ENCODE measurements at places on chromosomes 11 and 22.

- peak; percentile 35 for DNase-seq
These were observed 98.4 kb downstream of the VPREB1 start for GRCh38 chr22:22342697-22343580.

DNA sequence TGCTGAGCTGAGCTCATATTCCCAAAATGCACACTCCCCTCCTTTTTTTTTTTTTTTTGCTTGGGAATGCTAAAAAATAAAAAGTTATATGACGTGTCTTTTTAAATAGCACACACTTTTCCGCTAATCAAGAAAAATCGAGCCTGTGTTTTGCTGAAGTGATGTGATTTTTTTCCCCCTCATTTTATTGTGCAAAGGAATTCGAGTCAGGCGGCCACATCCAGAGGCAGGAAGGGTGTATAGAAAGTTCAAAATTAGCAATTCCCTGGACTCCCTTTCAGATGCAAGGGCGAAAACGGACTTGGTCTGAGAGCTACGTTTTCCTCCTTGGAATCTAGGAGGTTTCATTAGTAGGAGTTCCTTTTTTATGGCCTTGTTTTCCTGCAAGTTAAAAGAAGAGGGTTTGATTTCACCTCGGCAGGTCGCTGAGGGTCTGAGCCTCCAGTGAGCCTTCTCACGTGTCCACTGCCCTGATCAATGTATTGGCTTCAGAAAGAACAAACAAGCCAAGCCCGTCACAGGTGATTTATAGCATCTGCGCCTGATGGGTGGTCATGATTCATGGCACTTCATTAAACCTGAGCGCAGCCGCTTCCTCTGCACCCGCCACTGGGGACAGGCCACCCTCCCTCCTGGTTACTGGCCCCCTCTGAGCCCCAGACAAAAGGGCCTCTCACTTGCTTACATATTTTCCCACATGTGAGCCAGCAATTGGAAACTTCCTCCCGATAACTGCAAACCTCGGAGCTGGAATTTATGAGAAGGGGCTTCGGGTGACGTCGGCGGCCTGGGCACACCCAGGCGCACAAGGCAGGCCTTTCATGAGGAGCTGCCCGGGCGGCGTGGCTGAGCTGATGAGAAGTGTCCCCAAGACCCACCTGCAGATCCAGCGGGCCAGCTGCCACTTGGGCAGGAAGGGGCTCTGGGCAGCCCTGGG is 64.4 kb upstream of the LINC01488 start:
- DNase-seq = no peak

DNA sequence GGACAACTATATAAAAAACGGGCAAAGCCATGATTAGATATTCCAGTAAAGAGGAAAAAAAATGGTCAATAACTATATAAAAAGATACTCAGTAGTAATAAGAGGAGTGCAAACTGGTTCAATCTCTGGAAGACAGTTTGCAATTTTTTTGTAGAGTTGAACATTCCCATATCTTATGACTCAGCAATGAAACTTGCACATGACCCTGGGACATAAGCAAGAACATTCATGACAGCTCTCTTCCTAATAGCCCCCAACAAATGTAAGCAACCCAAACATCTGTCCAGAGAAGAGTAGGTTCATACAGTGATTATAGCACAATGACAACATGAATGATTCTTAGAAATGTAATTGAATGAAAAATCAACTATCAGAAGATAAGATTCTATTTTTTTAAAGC is 21.8 kb upstream of the CSF2RB start:
- no peak for DNase-seq

- DNase-seq = no peak
These were observed 47.5 kb downstream of the LINC01488 start for GRCh38 chr11:69529001-69529400.

DNA sequence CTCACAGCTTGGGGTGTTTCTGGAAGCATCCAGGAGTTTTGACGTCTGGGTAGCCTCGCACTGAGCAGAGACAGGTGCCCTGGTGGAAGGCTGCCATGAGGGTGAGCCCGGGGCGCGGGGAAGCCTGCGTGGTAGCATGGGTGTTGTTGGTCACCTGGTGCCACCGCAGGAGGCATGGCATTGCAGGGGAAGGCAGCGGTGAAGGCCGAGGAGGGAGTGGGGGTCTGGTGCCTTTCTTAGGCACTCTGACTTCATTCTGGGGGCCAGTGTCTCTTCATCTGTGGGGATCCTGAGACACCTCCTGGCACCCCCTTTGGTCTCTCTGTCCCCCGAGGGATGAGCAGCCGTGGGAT is 271.2 kb downstream of the TBC1D22A start:
- DNase-seq = no peak

GRCh38 chr22:19554834-19555404 is 30.7 kb upstream of the CLDN5 start:
- no peak for DNase-seq

GRCh38 chr11:111107501-111107900 is 138.0 kb upstream of the POU2AF2 start:
- DNase-seq = no peak

- DNase-seq = no peak
These were observed 1.4 kb downstream of the FOSL1 start for GRCh38 chr11:65898656-65899355.

- DNase-seq = no peak
These were observed 12.7 kb downstream of the BLID start for GRCh38 chr11:122103321-122103720.

DNA sequence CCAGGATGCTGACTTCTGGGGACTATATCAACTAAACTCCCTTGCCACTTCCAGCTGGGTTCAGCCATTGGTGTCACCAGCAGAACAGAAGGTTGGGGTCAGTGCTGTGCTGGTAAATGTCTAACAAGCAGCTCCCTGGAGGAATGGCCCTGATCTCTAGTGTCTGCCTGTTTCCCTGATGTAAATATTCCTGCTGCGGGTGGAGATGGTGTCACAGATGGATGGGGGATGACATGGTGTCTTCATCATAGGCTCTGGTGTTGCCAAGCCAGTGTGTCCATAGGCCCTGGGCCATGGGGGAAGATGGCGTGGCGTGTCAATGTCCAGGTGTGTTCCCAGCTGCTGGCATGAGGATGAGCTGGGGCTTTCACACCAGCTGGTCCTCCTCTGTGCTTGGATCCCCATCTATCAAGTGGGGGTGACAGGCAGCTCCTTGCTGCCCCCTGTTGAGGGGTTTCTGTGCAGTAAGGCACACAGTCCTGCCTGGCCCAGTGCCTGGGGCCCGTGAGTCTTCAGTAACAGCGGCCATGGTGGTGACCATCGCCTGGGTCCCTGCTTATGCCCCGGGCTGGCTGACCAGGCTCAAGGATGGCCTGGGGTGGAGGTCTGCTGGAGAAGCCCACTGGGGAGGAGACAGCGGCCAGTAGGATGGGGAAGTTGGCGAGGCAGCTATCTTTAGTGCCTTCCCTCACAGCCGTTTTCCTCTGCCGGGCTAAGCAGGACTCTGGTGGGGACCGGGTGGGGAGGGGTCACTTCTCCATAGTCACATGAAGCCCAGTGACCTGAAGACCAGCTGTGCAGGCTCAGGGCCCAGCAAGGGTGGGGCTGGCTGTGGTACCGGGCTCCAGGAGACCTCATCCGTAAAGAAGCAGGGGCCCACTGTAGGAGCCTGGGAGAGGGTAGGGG is 12.7 kb downstream of the RPL3 start:
- DNase-seq = no peak

DNA sequence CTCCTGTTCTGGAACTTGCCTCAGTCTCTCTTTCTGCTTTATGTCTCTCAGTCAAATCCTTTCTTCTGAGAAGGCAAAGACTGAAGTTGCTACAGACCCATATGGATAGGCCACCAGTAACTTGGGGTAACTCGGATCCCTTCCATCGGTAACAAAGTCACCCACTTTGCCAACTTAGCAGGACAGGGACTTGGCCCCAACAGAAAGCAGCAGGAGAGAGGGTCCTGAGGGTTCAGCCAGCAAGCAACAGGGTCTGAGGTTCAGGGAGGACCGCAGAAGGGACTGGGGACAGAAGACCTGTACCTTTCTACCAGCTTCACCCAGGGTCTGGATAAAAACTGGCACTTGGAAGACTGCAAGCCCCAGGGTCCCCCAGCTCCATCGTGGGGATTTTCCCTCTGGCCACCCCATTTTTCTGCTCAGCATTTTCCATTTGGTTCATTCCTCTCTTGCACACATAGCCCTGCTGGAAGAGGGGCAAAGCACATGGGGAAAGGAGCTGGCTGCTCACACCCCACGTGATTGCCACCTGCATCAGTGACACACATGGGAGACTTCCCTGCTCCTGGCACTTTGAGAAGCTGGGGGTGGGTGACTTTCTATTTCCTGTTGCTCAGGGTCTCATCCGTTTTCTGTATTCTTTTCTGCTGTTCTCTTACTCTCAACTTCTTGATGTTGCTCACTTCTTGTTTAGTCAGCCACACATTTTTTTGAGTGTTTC is 34.6 kb upstream of the GNAZ start:
- DNase-seq = no peak

DNA sequence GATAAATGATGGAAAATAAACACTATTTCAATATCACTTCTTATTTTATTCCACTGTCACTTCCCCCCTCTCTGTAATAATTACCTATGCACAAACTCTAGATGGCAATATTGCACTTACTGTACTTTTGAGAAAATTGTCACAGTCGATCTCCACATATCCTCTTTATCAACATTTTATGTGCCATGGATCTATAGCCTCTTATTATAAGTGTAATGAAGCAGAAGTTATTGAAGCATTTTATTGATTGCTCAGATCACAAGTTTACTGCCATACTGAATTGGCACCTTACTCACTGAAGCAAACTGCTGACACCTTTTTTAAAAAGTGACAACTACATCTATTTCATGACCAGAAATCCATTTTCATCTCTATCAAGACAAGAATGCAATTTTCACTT is 133.4 kb downstream of the DCDC1 start:
- no peak for DNase-seq

DNA sequence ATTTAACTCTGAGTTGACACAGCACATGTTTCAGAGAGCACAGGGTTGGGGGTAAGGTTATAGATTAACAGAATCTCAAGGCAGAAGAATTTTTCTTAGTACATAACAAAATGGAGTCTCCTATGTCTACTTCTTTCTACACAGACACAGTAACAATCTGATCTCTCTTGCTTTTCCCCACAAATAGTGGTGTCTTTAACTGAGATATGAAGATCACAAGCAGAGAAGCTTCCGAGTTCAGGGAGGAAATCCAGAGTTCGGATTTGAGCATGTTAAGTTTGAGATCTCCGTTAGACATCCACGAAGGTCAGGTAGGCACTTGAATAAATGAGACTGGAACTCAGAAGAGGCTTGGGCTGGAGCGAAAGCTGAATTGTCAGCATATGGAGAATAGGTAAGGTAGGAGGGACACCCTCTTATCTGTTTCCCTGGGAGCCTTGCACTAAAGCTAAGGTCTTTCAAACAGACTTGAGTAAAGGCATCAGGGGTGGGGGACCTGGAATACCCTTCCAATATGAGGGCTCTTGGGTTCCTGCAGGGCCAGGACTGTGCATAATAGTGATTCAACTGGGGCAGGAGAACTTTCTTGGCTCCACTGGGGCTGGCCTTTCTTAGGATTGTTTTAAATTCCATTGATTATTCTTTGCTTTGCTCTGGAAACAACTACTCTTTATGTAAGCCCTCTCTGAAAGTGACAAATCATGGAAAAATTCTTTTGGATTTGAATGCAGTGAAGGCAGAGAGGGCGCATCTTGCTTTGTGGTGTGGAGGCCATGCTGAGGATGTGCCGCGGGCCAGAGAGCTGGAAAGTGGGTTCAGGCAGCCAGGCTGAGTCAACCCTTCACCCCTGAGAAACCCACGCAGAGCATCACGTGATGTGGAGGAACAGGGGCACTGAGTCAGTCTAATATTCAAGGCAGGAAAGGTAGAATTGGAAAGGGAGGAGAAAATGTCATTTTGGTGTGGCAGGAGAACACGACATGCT is 62.7 kb upstream of the AMPD3 start:
- no peak for DNase-seq

Measured in stimulated activated CD8-positive, alpha-beta memory T cell treated with anti-CD3 and anti-CD28 coated beads, Interleukin-4, amount 100 ng/mL, for 1 hour (primary cell).